ENCODE measurements at places on chromosomes 2 and 18. TPM values are rescaled to one million over a fixed set of nuclear protein-coding genes. Genes with fewer than 3 reads are reported as not detected.

ARL4C gene
- total RNA-seq: 39.3 TPM

KLHL30 gene
- not detected for total RNA-seq

G6PC2 gene
- total RNA-seq: not detected

TDRD15 gene
- total RNA-seq: not detected

RAD51AP2 gene
- total RNA-seq: not detected

FBXO41 gene
- 2.1 TPM for total RNA-seq

NT5DC4 gene
- total RNA-seq: 0.11 TPM

ESPNL gene
- total RNA-seq: 9.2 TPM

ALPG gene
- not detected for total RNA-seq

DSEL gene
- 69.8 TPM for total RNA-seq

All from uterine smooth muscle cell (primary cell).